ENCODE measurements at places on chromosomes 3 and 15.

- DNase-seq: no peak
Measured at GRCh38 chr3:188156056-188156455, 2.1 kb downstream of the LPP start.

- DNase-seq: no peak
Measured at GRCh38 chr3:81550415-81550814, 211.0 kb downstream of the GBE1 start.

DNA sequence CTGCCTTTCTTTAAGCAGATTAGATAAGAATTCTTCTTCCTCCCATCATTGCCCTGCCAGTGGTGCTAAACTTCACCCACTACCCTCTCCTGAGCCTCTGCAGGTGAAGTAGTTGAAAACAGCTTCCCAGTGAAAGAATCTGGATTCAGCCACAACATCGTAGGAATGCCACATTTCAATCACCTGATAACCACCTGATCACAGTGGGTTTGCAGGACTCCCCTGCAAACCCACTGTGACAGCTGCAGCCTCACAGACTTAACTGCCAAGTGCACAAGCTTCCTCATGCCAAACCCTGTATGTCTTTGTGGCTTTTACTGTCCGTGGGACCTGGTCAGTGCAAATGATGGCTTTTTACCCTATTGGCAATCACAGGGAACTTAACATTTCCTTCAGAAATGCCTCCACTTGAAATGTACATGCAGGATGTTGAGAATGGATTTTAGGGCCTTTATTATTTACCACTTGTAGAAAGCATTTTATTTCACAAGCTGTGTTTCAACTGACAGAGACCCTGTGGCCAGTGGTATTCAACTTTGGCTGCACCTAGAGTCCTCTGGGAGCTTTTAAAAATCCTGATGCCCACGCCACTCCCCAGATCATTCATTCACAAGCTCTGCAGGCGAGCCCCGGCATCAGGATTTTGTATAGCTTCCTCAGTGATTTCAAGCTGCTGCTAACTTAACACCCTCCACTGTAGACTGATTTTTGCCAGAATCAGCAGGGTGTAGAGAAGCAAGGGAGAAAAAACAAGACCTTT is 49.1 kb downstream of the OXNAD1 start:
- DNase-seq: no peak

GRCh38 chr3:48289659-48290058 is 43.8 kb downstream of the SPINK8 start:
- DNase-seq: no peak

- no peak for DNase-seq
Measured at GRCh38 chr3:71441217-71441924, 142.2 kb downstream of the FOXP1 start.

- no peak for DNase-seq
Measured at GRCh38 chr15:31799715-31800321, 230.5 kb upstream of the CHRNA7 start.
